Stimulated activated CD4-positive, alpha-beta T cell treated with anti-CD3 and anti-CD28 coated beads, Interleukin-4, amount 100 ng/mL, for 24 hours (primary cell): ENCODE measurements at places on chromosomes 11 and 22.
A peak's percentile ranks its signal among the peaks of the same experiment; 100 is the strongest.

- no peak for DNase-seq
Observed at GRCh38 chr11:122209619-122210366, 93.8 kb upstream of the BLID start.

DNA sequence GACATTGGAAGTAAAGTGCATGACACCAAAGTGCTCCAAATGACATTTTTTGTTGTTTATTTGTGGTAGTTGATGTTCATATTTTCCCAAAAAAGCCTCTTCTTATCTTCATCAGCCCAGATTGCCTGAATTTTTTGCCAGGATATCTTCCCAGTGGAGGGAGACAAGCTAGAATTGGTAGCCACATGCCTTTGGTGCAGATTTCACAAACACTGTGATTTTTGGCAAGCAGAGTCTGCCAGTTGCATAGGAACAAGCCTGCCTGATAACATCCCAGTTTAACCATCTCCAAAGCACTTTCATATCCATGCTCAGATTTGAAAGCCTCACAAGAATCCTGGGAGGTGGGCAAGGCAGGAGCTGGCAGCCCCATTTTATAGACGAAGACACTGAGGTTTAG lies 102.3 kb upstream of the SYT13 start:
- DNase-seq = no peak

GRCh38 chr11:3642071-3642951 lies 519 bp upstream of the ART5 start:
- DNase-seq = peak; percentile 75

DNA sequence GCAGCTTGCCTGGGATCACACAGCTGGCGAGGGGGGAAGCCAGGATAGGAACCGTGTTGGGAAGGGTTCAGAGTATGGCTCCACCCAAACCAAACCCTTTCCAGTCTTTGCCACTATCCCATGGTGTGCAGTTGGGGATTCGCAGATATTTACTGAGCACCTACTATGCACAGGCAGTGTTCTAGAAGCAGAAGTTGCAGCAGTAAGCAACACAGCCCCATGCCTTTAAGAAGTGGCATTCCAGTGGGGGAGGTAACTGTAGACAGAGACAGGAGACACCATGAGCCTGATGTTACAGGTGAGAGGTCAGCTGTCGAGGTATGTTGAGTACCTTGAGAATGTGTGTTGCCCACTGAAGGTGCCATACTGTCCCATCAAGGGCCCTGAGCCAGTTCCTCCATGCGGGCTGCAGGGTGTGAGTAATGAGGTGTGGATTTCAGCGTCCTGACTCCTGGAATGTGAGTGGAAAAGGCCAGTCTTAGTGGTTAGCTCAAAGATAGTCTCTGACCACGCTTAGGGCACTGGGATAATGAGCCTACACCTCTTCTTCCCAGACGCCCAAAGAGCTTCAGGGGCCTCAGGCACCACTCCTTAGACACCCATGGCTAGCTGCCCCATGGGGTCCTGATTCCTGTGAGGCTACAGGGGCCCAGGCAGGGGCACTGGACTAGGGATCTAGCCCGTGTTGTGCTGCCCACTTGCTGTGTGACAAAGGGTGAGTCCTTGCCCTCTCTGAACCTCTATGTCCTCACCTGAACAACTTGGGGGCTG lies 71.8 kb upstream of the TP53I11 start:
- DNase-seq = no peak

GRCh38 chr11:70335511-70335910 lies 62.8 kb upstream of the CTTN start:
- no peak for DNase-seq

GRCh38 chr11:75780888-75781287 lies 12.3 kb downstream of the DGAT2 start:
- DNase-seq = no peak

GRCh38 chr11:24965748-24966147 lies 468.9 kb downstream of the LUZP2 start:
- no peak for DNase-seq

DNA sequence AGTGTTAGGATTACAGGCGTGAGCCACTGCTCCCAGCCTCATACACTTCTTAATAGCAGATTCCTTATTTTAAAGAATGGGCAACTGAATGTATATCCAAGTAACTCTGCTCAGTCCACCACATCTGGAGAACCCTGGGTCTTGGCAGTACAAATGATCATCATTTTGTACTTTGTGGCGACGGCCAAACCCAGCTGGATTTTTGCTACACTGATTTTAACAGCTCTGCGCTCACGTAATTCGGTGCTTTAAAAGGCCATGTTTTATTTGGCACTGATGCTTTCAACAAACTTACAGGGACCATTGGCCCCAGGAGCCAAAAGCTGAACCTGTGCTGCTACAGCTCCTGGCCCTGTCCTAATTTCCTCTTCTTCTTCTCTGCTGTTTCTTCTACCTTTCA lies 60.8 kb upstream of the PDE3B start:
- no peak for DNase-seq

GRCh38 chr22:30230330-30230729 lies 16.2 kb downstream of the LIF start:
- DNase-seq = no peak

DNA sequence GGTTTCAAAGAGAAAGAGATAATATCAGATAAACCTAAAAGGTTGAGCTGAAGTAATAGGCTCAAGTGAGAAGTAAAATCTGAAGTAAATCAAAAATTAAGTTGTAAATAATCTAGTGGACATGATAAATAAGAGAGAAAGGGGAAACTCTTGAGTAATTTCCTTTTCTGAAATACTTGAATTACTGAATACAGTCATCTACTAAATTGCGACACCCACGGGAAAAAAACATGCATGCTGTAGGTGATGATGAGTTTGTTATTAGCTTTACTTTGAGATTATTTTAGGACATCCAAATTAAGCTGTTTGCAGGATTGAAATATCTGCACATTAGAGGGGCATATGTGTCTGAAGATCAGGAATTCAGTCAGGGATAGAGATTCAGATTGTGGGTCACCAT lies 50.0 kb upstream of the CARD18 start:
- DNase-seq = no peak

DNA sequence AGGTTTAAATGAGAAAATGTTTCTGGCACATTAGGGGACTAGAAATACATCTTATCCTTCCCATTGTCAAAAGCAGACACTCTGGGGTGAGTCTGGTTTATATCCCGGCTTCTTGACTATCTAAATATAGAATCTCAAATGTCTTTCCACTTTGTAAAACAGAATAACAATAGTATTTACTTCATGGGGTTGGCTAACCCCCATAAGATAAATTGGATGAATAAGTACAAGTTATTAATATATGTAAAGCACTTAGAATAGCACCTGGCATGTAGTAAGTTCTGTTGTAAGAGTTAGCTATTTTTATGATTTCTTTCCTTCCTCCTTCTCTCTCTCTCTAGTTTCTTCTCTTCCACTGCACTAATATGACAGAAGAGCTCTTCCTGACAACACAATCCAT lies 499.1 kb downstream of the INSC start:
- no peak for DNase-seq

GRCh38 chr11:6305297-6305696 lies 15.0 kb downstream of the CAVIN3 start:
- no peak for DNase-seq

- DNase-seq = no peak
Observed at GRCh38 chr11:15145615-15146014, 30.9 kb downstream of the INSC start.

- no peak for DNase-seq
Observed at GRCh38 chr11:45685964-45686537, 20.6 kb upstream of the CHST1 start.

GRCh38 chr11:64036087-64037026 lies 626 bp downstream of the FLRT1 start:
- DNase-seq = no peak

GRCh38 chr11:19714387-19715363 lies 2.0 kb downstream of the NAV2 start:
- DNase-seq = no peak

DNA sequence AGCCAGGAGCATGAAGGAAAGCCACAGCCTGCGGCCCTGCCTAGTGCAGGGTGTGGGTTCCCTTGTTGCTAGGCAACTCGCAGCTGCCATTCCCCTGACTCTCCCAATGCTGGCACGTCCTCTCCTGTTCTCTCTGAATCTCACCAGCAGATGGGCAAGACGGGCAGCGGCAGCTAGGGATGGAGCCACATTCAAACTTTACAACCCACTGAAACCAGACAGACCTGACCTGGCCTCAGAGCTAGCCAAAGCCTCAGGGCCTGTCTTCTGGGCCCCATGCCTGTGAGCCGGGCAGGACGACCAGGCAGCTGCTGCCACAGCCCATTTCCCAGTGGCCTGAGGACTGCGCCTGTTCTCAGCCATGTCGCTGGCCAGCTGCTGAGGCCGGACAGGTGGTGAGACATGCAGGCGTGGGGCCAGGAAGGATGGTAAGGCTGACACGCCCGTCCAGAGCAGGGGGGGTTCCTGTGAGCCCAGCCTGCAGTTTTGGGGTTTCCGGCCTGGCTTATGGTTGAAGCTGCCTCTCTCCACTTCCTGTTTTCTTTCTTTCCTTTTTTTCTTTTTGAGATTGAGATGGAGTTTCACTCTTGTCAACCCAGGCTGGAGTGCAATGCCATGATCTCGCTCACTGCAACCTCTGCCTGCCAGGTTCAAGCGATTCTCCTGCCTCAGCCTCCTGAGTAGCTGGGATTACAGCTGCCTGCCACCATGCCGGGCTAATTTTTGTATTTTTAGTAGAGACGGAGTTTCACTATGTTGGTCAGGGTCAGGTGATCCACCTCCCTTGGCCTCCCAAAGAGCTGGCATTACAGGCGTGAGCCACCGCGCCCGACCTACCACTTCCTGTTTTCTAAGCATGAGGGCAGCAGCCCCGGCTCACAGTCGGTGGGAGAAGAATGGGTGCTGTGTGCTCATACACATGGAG lies 4.1 kb downstream of the SUN2 start:
- DNase-seq = peak; percentile 68

DNA sequence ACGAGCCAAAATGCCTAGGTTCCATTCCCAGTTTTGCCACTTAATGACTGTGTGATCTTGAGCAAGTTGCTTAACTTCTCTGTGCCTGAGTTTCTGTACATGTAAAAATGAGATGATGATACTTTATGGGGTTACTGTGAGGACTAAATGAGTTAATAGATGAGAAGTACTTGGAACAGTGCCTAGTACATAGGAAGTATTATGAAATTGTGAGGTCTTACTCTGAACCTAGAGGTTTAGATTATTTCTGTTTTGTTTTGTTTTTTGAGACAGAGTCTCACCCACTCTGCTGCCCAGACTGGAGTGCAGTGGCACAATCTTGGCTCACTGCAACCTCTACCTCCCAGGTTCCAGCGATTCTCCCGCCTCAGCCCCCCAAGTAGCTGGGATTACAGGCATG lies 227.0 kb upstream of the POU2AF2 start:
- no peak for DNase-seq

DNA sequence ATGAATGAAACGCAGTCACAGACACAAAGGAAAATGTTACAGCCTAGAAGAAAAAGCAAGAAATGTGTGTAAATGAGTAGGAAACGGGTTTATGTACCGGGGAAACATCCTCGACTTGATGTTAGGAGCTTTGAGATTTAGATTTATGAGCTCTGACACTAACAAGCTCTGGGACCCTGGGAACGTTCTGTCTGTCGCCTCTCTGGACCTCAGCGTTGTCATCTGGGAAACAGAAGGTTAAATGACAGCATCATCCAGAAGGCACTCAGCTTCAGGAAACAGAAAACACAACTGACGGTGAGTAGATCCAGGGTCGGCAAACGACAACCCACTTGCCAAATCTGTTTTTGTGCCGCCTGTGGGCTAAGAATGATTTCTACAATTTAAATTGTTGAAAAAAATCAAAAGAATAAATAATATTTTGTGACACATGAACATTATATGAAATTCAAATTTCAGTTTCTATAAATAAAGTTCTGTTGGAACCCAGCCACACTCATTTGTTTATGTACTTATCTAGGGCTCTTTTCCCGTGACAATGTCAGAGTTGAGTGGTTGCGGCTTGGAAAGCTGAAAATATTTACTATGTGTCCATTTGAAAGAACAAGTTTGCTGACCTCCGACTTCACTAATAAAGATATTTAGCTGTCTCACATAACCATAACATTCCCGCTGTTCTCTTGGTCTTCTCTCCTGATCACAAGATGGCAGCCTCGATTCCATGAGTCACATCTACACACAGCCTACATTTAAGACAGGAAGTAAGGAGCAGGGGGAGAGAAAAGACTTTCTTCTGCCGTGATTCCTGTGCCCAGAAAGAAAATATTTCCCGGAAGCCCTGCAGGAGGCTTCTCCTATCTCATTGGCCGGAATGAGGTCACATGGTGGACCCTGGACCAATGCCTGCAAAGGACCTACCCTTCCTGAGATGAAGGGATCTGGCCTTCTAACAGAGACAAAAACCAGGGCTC lies 47.1 kb upstream of the SYT13 start:
- no peak for DNase-seq

DNA sequence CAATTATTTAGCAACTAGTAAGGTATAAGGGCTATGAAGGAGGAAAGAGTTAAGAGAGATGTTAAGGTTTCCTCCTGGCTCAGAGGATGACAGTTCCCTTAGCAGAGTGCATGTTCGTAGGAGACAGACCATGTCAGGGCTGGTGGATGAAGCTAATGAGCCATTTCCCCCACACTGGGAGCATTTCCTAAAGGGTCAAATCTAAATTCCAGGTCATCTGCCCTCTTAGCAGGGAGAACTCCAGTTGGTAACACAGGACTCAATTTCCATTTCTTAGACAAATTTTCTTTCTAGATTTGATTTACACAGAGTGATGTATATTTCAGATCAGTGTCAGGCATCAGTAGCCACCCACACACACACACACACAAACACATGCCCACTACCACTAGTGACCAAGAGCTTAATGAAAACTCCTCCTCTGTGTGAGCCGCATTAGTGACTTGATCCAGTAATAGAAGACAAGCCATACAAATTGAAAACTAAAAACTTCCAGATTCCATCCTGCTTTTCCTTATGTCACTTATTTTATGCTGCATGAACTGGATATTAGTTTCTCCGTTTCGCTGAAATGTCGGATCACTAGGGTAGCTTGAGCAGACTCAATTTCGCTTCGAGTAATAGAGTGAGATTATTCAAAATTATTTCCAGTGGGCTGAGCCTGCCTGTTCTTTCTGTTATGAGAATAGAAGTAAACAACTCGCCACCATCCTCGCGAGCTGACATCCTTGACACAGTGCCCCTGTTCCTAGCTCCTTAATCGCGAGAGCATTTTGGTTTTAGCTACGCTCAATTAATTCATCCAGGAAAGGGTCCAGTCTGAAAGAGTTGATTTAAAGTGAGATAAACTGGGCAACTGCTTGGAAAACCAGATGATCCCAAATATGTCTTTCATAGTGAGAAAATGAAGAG lies 582.6 kb downstream of the SOX6 start:
- DNase-seq = no peak

DNA sequence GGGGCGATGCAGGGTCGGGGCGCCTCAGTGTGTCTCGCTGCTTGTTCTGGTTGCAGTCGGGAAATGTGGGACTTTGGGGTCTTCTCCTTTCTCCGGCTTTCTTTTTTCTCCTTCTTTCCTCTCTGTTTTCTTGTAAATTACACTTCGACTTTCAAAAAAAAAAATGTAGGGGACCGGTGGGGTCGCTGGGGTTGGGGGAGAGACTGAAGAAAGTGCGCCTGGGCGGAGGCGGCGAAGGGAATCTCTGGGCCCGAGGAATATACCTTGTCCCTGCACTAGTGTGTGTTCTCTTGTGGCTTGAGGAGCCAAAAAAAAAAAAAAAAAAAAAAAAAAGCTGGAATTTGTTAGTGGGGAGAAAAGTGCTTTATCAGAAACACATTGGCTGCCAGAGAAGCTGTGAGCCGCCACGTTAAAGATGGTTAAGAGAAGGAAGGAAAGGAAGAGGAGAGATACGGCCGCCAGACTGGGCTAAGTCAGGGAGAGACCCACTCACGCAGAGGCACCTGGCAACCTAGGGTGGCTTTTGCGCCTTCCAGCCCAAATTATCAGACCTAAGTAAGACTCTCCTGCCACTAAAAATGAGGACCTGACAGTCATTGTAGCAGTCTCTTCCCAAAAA lies 8.4 kb upstream of the FLI1 start:
- no peak for DNase-seq
